Fibroblast of the aortic adventitia (primary cell): ENCODE measurements at places on chromosomes 4 and X. TPM values are rescaled to one million over a fixed set of nuclear protein-coding genes. Genes with fewer than 3 reads are reported as not detected.

Gene NSUN7
- under 0.01 TPM in 1 of 2 replicates, not detected in the other for total RNA-seq

Gene CFAP47
- total RNA-seq: not detected in 2 replicates

Gene CRLF2
- total RNA-seq: not detected in 2 replicates

Gene PHOX2B
- total RNA-seq: not detected in 2 replicates

Gene TMEM192
- total RNA-seq: 9.6 and 17.2 TPM in 2 replicates

DNA sequence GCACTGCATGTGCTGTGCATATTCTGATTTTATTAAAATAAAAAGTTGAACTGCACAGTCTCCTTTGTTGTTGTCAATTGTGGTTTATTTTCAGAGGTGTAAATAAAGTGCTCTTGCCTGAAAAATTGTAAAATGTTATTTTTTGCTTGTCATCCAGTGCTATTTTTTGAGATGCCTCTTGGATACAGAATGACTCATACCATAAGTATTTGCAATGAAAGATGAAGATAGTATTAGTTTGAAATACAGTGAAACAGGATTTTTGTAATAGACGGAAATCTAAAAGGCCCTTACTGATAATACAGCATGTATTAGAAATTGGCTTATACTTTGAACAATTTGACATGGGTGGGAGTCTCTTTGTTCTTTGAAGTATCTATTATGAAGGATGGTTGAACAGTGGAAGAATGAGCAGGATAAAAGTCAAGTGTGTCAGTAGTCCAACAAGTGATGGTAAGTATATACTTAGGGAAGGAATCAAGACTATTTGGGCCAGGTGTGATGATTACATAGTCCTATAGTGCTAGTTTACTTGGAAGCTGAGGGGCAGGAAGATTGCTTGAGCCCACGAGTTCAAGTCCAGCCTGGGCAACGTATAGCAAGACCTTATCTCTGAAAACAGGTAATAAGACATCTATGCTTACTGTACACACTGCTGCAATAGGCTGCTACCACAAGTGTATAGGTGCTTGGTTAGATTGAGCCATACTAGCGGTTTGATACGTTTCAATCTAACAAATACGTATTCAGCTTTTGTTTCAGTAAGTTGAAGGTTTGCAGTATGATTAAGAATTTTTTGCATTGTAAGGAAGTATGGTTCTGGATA, 16.4 kb downstream of the DDX3X start:
- peak; percentile 55 for DNase-seq

DNA sequence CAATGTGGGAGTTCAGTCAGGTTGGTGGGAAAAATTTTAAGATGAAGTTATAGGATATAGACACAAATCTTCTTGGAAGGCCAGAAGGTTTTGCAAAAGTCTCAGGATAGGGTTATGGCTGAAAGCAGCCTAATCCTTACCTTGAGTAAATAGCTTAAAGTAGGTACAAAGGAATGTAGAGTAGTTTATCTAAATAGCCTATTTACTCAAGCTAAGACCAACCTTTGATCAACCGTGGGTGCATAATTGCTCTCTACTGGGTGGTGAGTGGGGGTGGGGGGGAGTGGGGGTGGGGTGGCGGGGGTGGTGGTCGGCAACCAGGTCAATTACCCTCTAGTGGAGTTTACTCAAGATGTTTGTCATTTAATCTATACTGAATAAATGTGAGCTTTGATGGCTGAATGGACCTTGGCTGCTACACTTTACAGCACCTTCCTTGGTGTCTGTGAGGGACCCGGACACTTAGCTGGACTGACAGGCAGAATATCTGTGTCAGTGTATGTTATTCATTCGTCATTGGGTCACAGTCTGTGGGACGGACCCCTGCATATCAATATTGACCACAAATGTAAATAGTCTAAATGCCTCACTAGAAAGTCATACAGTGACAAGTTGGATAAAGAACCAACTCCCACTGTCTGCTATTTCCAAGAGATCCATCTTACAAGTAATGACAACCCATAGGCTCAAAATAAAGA, 545.7 kb upstream of the PABPC4L start:
- no peak for DNase-seq

DNA sequence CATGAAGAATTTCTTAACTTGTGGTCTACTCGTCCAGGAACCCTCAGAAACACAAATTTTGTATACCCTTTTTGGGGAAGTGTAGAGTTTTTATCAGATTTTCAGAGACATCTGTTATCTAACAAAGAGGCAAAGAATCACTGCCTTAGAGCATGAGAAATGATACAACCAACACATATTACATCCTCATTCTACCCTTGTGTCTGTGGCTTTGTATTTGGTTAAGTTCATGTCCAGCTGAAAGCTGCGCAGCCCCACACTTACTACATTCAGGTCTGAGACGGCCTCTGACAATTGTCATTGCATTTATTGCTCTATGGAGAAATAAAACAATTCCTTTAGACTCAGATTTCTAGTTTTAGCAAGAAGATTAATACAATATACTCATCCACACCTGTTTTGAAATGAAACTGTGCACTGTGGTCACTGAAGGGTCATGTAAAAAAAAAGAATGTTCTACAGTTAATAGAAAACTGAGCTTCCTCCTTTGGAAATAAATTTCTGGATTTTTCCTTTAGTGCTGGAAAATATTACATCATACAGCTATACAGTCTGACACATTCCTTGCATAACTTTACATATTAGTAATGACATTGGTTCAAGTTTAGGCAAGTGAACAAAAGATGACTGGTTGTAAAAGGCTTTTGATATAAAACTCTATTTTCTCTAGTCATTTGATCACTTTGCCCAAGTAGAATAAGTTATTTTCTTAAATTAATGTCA, 39.8 kb downstream of the GLRB start:
- peak; percentile 80 for DNase-seq

- peak; percentile 31 for DNase-seq
These were observed 25.6 kb upstream of the SPP1 start for GRCh38 chr4:87949961-87950360.

DNA sequence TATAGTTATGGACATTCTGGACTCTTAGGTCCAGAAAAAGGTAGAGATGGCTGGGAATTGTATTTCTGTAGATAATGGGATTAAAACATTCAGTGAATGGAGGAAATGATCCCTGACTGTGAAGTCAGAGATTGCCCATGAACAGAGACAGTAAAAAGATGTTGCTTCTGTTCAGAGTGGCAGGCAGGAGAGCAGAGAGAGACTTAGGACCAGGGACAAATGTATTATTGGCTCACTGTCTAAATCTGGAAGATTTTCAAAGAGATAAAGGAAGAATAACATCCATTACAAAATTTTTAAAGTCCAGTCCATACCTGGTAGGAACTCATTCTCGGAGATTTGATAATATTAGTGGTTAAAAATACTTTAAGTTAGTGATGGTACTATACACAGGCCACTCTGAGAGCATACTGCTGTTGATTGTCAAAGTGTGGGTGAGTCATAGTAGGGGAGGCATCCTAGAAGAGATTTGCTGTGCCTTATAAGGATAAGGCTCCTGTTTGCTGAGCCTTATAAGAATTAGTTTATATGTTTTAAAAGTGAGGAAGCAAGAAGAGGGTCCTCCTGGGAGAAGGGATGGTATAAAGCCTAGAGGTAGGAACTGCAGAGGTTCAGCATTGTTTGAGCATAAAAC, 53.0 kb downstream of the JADE3 start:
- DNase-seq: peak; percentile 49

DNA sequence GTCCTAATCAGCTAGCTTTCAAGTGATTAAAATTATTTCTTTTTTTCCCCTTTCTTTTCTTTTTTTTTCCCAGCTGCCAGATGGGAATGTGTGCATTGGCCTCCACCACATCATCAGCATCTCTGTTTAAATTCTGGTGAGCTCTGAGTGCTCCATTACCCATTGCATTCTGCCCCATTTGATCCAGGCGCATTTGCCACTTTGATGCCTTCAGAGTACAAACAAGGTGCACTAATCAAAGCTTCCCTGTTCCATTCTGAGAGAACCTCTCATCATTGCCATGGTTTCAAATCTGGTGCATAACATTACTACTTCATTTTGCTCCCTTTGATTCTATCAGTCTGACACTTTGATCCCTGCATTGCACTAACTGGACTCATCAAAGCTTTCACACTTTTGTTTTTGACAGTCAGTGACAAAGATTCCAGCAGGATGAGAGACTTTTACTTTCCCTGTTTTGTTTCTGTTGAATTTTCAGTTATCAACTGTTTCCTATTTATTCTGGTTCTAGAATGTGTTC, 238.8 kb upstream of the PCDH10 start:
- no peak for DNase-seq

DNA sequence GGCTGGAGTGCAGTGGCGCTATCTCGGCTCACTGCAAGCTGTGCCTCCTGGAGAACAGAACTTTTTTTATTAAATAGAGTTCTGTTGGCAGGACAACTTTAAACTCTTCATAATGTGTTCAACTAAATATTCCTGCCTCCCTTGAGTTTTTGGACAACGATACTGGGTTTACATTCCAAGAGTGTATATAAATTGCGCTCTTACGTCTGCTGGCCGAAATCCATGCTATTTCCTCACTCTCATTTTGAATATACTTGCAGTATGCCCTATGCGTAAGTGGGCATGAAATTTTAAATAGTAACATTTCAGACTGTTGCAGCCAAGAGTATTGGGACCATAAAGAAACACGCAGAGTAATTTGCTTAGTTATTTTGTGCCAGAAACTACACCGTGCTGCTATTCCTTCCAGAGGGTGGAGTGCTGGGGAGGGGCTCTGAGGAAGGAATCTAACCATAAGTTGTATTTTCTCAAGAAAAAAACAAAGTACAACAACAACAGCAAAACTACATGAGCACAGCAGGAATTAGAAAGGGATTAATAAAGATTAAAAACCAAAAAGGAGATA, 480.0 kb downstream of the NLGN4X start:
- no peak for DNase-seq

DNA sequence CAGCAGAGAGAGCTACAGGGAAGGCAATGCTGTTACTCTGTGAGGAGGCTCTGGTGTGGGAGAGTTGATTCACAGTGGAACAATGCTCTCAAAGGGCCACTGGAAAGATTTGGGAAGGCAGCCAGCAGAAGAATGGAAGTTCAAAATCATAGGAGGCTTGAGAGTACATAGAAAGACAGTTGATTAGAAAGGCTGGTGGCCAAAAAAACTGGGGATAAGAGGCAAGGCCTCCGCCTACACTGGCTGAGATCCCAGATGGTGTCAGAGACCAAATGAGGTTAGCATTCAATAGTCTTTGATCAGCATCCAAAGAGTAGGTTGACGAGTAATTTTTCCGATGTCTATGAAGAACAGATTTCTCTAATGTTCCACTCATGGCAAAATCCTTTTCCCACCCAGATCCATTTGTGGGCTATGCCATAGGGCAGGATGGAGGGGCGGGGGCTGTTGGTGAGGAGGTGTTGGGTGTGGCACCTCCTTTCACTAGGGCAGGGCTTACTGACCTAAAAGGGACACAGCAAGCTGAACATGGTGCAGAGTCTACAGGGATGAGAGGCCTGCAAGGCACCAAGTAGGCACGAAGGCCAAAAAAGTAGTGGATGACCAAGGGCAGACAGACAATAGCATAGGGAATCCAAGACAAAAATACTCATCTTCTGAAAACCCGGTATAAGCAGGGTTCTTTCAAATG, 15.1 kb downstream of the TEC start:
- DNase-seq: peak; percentile 98

- no peak for DNase-seq
These were observed 21.5 kb upstream of the TMSB4X start for GRCh38 chrX:12953420-12953819.

DNA sequence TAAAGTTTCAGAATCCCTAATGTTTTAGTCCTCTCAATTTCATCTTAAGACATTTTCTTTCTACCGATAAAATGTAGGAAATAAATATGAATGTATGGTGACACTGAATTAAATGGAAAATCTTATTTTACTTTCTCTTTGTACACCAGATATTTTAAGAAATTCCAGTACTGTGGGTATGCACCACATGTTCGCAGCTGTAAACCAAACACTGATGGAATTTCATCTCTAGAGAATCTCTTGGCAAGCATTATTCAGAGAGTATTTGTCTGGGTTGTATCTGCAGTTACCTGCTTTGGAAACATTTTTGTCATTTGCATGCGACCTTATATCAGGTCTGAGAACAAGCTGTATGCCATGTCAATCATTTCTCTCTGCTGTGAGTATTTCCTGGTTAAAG, 26.9 kb downstream of the C4orf46 start:
- DNase-seq: peak; percentile 9

DNA sequence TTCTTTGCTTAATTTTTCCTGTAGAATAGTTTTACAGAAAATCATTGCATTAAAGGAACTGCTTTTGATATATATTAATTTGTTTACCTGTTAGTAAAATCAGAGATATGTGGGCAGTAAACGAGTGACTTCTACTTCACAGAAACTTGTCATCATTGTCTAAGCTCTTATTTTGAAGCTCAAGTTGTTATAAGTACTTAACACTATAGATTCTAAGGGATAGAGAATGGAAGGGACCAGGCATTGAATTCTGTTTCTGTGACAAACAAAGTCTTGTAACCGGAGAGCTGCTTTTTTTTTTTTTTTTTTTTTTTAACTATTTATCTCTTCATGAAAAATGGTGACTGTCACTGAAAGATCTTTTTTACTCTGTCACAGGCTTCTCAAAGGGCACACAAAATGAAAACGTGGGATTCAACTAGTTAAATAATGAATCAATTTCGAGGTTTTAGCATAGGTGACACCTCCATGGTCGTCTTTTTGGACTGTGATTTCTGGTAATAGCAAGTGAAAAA, 14.4 kb downstream of the STK26 start:
- no peak for DNase-seq

DNA sequence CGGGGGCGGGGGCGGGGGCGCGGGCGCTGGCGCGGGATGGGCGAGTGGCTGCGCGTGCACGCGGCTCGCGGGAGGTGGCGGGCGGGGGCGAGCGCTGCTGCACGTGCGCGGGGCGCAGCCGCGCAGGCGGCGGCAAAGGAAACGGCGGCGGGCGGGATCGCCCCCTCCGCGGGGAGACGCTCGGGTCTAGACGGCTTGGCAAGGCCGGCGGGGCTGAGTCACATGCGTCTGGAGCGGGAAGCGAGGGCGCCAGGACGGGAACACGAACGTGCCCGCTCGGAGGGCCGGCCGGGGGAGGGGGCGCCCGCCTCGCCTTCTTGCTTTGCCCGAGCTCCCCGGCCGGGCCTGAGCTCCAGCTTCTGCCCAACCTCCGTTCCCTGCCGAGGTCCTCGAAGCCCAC, 4.3 kb upstream of the HAUS7 start:
- peak; percentile 52 for DNase-seq

- no peak for DNase-seq
These were observed 479.6 kb downstream of the CCSER1 start for GRCh38 chr4:90606781-90607180.

DNA sequence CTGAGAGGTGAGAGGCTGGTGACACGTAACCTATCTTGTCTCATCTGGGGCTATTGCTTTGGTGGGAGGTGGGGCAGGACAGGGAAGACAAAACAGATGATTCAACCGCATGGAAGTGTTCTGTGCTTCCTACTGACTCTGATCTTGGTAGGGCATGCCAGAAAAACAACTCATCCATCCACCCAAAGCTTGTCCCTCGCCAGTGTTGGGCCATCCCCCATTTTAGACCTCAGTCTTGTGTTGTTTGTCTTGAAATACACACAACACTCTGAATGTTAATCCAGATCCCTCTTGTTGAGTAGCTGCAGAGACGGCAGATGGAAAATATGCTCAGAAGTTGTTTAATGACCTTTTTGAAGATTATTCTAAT, 377 bp downstream of the CHRNA9 start:
- peak; percentile 30 for DNase-seq
